ENCODE measurements at places on chromosomes 2 and 18.

- DNase-seq: no peak
Observed at GRCh38 chr2:230589497-230590015, 123.1 kb upstream of the CAB39 start.

DNA sequence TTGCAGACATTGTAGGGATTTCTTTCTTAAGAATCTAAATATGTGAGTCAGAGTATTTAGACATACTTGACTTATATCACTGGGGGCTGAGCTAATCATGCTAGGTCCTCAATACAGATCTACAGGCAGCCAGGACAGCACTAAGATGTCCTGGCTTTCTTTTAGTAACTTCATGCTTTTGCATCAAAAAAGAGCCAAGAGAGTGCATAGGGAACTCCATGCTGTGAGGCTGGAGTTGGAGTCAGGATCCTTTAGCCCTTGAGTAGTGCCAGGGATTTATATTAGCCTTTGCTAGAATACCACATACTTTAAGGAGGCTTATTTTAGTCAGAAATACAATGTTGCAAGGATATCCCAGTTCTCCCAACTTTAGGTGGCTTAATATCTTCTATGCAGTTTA is 289.7 kb downstream of the CCDC85A start:
- no peak for DNase-seq

DNA sequence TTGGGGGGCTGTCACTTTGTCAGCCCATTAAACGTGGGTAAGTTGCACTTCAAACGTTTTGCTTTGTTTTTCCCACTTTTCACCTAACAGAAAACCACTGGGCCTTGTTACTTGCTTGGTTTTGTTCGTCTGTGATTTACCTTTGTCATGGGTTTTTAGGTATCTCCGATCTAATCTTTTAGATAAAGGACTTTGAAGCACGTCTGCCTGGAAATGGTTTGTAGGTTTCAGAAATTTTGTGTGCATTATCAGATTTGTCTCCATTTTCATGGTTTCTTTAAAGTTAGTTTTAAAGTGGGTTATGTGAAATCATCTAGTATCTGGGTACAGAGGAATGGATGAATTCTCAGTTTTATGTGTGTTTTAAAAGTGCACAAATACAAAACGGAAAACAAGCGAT is 6.4 kb downstream of the CTDP1 start:
- no peak for DNase-seq

DNA sequence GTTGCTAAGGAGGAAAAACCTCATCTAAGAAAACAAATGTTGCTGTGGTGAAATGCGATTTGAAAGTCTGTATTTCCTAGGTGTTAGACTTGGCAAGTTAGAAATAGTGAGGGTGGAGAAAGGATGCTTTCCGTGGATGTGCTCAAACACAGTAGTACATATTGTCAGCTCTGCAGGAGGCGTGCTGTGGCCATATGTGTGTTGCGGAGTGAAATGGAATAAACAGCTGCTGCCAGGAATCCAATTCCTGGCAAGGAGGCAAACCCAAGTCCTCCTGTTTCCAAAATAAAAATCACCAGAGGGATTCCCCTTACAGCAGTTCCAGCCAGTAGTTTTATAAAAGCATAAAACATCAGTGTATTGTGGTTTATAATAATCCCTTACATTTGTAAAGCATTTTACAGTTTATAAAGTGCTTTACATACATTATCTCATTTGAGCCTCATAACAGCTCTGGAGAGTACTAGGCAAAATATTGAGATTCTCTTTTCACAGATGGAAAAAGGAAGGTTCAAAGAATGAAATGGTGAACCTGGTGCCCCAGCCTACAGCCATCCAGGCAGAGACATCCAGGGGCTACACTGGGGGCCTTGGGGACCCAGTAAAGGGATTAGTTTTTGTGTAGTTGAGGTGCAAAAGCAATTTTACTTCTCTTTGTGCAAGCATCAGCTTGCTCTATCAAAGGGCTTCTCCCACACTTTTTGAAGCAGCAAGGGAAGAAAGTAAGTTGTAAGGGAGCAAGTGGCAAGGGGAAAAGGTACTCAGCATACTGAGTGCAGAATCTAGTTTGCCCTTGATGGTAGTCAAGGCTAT is 206.0 kb downstream of the AGPS start:
- DNase-seq: no peak

- no peak for DNase-seq
Observed at GRCh38 chr2:219672406-219672805, 45.0 kb downstream of the SLC4A3 start.

DNA sequence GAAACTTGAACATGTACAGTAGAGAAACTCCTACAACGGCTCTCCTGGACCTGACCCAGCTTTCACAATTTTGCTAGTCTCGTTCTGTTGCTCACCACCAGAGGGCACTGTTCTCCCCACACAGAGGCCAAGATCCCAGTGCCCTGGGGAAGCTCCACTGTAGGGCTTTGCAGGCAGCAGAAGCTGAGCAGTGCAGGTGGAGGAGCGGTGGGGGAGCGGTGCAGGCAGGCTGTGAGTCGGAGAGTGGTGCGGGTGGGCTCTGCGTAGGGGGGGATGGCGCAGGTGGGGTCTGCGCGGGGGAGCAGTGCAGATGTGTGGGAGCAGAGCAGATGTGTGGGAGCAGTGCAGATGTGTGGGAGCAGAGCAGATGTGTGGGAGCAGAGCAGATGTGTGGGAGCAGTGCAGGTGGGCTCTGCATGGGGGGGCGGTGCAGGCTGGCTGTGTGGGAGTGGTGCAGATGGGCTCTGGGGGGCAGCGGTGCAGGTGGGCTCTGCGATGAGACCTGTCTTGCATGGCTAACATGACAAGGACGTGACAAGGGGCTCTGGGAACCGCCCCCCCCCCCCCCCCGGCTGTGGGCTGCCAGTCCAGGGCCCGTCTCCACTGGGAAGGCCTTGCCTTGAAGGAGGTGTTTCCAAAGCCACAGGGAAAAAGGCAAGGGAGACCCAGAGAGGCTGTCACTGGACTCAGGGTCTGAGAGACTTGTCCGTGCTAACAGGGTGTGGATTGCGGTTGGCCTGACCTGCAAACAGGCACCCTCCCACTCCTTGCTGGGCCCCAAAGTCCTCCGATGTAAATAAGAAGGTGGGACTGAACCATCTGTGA is 7.3 kb downstream of the CYS1 start:
- DNase-seq: peak; percentile 59

DNA sequence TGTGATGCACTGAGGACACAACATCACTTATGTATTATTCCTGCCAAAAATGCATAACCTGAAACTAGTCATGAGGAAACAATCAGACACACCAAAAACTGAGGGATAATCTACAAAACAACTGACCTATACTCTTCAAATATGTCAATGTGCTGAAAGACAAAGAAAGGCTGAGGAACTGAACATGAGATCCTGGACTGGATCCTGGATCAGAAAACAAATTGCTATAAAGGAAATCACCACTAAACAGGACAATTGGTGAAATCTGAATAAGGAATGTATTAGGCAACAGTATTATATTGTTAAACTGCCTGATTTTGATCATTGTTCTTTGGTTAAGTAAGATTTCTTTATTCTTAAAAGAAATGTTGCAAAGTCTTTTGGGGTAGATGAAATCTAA is 28.8 kb downstream of the CUL3 start:
- no peak for DNase-seq

- no peak for DNase-seq
Observed at GRCh38 chr2:118992740-118993391, 50.9 kb downstream of the MARCO start.

DNA sequence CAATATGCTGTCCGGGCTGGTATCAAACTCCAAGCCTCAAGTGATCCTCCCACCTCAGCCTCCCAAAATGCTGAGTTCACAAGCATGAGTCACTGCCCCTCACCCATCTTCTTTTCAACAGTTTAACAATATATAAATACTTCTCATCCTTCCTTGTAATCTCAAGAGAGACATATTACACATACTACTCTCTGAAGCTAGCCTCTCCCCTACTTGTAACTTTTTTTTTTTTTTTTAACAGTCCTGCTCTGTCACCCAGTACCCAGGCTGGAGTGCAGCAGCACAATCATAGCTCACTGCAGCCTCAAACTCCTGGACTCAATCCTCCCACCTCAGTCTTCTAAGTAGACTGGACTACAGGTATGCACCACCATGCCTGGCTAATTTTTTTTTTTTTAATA is 5.7 kb downstream of the GFPT1 start:
- no peak for DNase-seq

DNA sequence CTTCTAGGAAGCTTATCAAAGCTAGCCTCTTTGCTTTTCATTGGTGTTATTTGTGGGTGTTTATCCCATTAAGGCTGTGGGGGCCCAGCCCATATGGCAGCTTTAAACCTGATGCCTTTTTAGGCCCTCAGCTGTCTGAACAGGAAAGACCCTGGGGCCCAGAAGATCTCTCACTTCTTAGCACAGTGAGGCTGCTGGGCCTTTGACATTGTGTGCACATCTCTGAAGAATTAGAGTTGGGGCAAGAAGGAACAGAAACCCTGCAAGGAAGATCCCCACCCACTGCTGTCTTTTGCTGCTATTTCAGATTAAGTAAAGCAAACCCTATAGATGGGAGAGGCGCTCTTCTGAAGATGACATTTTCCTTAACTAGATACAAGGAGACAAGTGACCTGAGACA is 250.0 kb downstream of the SMAD2 start:
- no peak for DNase-seq

DNA sequence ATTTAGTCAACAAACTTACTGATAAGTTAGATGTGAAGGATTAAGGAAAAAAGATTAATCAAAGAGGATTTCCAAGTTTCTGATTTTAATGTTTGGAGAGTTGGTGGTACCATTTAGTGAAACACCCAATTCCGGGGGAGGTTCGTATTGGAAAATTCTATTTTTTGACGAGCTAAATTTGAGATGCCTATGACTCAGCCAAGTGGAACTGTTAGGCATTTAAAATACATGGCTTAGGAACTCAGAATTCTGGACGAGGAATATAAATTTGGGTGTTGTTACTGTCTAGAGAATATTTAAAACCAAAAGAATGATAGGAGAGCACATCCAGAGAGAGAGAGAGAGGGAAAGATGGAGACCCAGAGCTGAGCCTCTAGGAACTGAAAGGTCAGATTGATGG is 103.6 kb downstream of the TMX3 start:
- DNase-seq: no peak

GRCh38 chr2:147125145-147125544 is 719.7 kb upstream of the ACVR2A start:
- no peak for DNase-seq

DNA sequence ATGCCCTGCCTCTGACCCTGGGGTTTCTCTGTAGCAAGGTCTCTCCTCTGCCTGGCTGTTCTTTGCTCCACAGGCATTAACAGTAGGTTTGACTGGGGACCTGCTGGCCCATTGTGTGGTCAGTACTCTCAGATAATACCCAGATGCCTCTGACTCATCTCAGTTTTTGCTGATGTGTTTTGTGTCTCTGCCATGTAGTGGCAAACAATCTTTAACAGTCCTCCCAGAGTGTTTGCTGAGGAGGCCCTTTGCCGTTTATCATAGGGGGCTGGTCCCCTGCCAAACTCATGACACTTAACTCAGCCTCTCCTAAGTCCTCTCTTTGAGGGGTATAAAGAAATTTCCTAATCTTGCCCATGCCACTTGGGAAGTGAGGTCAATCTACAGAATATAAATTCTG is 793.7 kb upstream of the FANCL start:
- DNase-seq: no peak

DNA sequence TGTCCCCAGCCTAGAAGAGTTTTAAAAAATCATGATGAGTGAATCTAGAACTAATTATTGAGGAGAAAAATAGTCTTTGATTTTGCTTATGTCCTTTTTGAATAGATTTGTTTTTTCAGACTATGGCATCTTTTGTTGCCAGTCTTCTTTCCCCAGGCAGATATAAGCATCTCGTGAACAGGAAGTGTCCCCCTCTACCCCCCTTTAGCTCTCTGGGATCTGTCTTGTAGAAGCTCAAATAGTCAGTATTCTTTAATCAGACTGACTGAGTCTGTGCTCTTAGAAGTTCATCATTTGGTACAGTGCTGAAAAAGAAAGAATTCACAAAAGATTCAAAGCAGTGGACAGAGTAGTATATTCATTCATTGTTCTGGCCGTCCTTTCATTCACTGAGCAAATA is 10.4 kb downstream of the PRKCE start:
- DNase-seq: no peak

DNA sequence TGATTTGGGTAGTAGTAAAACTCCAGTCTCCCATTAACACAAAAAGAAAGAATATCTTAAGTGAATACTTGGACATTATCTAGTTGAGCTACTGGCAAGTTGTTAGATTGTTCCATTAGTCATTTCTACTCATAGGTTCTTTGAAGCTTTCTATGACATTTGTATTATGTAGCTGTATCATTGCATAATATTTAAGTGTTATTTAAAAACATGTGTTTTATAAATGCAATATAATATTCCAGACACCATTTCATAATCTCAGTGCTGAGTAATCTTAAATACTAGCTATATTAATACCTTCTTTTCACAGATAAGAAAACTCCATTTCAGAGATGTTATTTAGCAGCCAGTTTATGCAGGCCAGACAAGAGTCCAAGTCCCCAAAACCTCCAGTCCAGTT is 271.9 kb downstream of the NCKAP5 start:
- DNase-seq: no peak

DNA sequence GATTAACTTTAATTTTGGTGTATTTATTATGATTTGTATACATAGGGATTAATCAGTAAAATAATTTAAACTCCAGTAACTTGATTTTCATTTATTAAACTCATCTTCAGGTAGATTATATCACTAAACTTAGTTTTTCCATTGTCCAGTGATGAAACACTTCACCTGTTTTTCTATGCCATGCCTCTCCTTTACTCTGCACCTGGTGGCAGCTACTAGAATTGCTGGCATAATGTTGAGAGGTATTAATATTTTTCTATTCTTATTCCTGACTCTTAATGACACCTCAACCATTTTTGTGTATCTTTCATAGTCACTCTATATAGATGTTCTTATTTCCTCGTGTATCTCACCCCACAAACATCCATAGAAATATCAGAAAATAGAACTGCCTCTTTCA is 940.3 kb upstream of the CRIM1 start:
- no peak for DNase-seq

DNA sequence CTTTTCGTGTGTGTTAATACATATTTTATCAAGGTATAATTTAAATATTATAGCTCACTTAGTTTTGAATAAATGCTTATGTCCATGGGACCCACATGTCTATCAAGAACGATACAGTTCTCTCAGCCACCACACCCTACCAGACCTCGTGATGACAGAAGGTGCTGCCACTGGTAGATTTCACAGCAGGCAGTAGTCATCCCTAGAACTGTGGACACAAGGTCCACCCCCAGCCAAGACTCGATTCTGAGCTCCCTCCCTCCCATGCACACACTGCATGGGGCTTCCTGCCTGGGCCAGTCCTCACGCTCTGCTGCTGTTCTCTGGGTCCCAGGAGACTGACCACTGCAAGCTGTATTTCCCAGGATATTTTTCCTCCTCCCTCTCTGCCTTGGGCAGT is 26.5 kb upstream of the CREB1 start:
- no peak for DNase-seq

- no peak for DNase-seq
Observed at GRCh38 chr2:74290066-74290465, 53.1 kb downstream of the SLC4A5 start.

- no peak for DNase-seq
Observed at GRCh38 chr2:196012314-196012713, 56.3 kb downstream of the DNAH7 start.

GRCh38 chr2:161681046-161681445 is 56.8 kb downstream of the SLC4A10 start:
- no peak for DNase-seq

GRCh38 chr2:162385536-162385935 is 41.6 kb downstream of the GCA start:
- DNase-seq: no peak

GRCh38 chr2:71528749-71529148 is 75.4 kb downstream of the DYSF start:
- DNase-seq: no peak
